ENCODE measurements at places on chromosomes 2 and 18. TPM values are rescaled to one million over a fixed set of nuclear protein-coding genes. Genes with fewer than 3 reads are reported as not detected.

XDH gene
- total RNA-seq = 1.4 TPM

QPCT gene
- total RNA-seq = 0.71 TPM

SCRN3 gene
- 22.0 TPM for total RNA-seq

FBXO15 gene
- 2.6 TPM for total RNA-seq

GRHL1 gene
- total RNA-seq = 0.82 TPM

GPR55 gene
- 11.1 TPM for total RNA-seq

TCF23 gene
- total RNA-seq = not detected
